ENCODE measurements at places on chromosomes 13 and 19.

DNA sequence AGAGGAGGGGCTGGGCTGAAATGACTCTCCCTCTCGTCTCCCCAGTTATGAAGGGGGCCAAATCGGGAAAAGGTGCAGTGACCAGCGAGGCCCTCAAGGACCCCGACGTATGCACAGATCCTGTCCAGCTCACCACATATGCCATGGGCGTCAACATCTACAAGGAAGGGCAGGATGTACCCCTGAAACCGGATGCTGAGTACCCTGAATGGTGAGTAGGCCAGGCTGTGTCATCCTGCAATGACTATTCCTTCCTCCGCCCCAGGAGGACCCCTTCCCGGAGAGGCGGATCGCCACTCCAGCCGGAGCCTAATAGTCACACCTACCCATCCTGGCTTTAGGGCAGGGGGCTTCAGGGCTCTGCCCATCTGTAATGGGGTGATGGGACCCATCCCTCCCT lies 2.6 kb downstream of the MRPL54 start:
- no peak for DNase-seq

- DNase-seq, result no peak
Measured at GRCh38 chr19:17405250-17406045, at the start of gene BST2. Gene BST2, minus strand, starts transcription at chr19:17405630. Its CDS starts 55 bp downstream, at chr19:17405575.

GRCh38 chr13:26837997-26838396 lies 77.4 kb upstream of the GPR12 start:
- DNase-seq, result no peak

DNA sequence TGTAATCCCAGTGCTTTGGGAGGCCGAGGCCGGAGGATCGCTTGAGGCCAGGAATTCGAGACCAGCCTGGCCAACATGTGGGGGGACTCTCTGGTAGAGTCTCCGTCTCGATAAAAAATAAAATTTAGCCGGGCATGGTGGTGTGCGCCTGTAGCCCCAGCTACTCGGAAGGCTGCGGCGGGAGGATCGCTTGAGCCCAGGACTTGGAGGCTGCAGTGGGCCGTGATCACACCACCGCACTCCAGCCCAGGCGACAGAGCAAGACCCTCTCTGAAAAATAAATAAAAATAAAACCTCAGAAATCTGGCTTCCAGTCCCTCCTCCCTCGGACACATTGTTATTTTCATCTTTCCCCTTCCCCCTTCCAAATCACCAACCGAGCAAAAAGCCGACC lies 332 bp downstream of the IRGQ start:
- no peak for DNase-seq

DNA sequence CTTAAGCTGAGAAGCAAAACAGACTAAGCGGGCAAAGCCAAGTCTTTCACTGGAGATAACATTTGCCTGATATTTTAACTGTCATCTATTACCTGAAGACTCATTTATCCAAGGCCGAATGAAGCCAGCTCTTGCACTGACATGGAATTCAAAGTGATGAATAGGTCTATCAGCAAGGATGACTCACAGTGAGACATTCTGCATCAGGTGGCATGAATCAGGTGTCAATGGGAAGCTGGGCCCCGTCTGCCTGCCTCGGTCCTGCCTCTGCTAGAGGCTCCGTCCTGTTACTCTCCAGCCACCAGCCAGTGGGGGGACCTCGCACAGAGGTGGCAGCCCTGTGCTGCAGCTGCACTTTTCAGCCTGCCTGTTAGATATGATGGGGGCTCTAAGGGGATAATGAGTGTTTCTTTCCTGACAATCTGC lies 23.5 kb downstream of the STARD13 start:
- DNase-seq, result no peak

DNA sequence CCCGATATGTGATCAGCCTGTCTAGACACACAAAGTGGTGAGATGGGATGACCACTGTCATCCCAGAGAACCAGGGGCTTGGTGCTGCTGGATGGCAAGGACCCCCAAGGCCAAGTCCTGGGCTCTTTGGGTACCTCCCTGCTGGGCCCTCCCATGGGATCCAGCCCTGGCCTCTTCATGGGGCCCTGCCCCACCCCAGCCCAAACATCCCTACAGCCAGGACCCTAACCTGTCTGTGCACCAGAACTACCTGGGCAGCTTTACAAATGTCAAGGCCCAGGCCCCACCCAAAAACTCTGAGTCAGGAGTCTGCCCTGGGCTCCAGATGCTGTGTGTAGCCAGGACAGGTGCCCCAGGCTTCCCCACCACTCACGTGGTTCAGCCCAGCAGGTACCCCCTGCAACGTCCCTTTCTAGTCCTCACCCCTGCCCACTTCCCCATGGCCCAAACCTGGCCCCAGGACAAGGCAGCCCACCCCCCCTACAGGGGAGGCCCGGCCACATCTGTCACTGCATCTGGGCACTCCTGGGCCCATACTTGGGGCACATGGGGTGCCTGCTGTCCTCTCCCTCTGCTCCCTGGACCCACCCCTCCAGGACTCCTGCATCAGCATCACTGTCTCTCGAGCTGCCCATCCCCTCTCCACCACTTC lies 233.5 kb downstream of the TUBA3C start:
- DNase-seq, result no peak

DNA sequence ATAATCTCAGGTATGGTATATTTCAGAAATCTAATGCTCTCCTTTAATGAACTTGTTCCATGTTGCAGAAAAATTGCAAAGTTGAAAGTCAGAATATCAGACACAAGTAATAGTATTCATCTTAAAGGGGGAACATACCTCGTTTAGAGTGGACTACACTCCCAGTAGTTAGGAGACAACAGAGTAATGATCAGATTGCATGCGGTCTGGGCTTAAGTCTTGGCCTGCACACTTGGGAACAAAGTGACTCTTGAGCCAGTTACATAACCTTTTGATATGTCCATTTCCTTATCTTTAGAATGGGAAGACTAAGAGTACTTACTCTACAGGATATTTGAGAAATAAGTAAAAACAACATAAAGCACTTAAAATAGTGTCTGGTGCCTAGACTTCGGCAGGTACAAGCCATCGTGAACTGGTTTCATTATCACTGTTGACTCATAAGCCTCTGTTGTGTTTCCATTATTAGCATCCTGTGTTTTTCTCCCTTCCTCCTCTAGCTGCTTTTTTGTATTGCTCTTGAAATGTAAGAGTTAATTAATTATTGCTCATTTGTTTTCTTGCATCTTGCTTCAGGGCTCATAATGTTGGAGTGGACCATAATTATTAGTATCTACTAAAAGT lies 53.0 kb downstream of the DPY19L3 start:
- no peak for DNase-seq

- no peak for DNase-seq
Measured at GRCh38 chr19:55481148-55481793, 3.7 kb upstream of the NAT14 start.

- no peak for DNase-seq
Measured at GRCh38 chr13:50644081-50644871, 199.2 kb downstream of the DLEU7 start.

- DNase-seq, result no peak
Measured at GRCh38 chr13:74449811-74450524, 315.8 kb upstream of the KLF12 start.

DNA sequence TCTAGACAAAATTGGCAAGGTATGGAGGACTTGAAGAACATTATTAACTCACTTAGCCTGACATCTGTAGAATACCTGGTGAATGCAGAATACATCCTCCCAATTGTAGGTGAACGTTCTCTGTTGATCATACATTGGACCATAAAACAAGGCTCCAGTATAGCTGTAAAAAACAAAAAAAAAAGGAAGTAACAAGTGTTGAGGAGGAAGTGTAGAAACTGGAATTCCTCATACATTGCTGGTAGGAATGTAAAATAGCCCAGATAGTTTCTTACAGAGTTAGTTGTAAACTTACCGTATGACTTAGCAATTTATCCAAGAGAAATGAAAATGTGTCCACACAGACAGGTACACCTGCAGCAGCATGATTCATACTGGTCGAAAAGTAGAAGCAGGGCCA lies 44.8 kb downstream of the TSSK6 start:
- no peak for DNase-seq

DNA sequence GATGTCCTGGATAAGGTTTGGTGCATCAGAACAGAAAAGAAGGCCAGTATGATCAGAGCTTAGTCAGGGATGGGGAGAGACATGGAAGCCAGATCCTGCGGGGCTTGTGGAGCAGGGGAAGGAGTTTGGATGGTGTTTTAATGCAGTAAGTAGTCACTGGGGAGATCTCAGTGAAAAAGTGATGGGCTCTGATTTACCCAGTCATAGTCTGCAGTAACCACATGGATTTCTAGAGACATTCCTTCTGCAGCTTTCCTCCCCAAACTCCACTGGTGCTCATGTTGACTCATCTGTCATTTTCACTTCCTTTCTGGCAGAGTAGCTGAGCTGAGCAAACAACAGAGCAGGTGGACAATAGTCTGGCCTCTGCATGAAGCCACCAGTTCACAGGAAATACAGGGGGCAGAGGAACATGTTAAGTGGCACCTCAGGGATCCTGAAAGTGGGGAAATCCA lies 144.1 kb downstream of the DPF1 start:
- DNase-seq, result no peak

DNA sequence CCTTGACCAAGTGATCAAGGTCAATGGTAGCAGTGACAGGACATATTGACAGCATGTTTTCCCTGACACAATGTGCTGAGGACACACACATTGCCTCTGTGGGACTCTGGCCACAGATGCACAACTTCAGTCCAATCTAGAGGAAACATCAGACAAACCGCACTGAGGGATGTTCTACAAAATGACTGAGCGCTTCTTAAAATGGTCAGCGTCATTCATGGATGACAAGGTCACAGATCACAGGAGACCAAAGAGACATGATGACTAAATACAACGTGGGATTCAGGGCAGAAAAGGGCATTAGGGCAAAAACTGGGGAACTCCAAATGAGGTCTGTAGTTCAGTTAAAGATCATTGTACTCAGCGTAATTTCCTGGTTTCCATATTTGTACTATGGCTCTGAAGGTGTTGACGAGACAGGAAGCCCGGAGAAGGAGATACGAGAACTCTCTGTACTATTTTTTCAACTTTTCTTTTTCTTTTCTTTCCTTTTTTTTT lies 20.6 kb downstream of the PBX4 start:
- no peak for DNase-seq

GRCh38 chr13:50122455-50122854 lies 107.2 kb downstream of the KCNRG start:
- no peak for DNase-seq

DNA sequence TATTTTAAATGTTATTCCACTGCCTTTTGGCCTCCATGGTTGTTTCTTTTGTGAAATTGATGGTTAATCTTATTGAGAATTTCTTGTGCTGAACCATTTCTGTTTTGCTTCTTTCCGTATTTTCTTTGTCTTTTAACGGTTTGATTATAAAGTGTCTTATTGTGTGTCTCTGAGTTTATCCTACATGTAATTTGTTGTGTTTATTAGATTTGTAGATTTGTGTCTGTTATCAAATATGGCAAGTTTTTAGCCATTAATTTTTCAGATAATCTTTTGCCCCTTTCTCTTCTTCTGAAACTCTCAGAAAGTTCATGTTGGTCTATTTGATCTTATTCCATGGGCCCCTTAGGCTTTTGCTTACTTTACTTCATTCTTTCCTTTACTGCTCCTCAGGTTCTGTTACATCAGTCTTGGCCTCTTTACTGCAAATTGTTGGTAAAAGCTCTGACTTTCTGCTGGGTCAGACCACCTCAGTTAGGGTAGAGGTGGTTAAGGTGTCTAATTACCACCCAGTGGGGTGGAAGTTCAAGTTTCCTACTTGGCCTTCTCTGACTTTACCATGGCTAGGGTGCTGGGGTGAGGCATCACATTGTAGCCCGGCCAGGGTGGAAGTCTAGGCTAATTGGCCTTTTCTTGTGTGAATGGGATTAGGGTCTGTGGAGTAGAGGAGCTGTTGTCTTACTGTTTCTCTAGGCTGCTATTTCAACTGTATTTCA lies 58.3 kb downstream of the ZMYM2 start:
- no peak for DNase-seq

DNA sequence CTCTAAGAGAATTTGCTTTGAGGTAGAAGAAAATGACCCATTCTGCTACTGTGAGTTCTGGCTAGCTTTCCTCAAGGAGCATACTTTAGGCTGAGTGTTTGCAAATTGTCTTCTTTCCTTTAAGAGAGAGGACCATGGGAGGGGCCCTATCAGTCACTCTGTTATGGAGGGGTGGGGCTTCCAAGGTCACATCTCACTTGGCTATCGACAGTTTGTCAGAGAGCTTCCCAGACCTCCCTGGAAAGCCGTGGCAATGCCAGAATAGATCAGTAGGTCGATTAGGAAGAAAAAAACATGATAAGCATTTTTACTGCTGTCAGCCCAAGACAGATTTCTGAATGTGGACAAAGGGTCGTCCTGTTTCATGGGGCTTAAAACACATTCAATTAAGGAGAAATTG lies 93.3 kb downstream of the OXGR1 start:
- no peak for DNase-seq

DNA sequence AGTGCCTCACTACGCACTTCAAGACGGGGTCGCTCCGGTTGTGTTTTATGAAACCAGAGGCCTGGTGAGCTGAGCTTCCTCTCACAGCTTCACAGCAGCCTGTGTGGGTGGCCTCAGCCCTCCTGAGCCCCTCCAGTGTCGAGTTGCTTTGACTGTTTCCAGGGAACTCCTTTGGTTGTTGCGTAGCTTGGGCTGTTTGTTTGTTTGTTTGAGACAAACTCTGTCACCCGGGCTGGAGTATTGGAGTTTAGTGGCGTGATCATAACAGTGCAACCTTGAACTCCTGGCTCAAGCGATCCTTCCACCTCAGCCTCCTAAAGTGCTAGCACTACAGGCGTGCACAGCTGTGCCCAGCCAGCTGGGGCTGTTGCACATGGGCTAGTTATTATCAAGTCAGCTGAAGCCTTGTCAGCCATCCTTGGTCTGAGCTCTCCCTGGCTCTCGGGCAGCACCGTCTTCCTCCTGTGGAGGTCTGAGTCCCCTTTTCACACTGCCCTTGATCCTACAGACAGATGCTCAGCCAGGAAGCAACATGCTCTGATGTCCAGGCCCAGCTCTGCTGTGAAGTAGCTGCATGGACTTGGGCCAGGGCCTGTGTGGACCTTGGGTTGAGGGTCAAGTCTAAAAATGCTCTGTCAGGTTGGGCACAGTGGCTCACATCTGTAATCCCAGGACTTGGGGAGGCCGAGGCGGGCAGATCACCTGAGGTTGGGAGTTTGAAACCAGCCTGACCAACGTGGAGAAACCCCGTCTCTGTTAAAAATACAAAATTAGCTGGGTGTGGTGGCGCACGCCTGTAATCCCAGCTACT lies 10.2 kb downstream of the DOT1L start:
- DNase-seq, result no peak
